NCI-H460 (cell line): ENCODE measurements at places on chromosomes 3 and 15. TPM values are rescaled to one million over a fixed set of nuclear protein-coding genes. Genes with fewer than 3 reads are reported as not detected.

SLC22A13 gene
- total RNA-seq = 0.17 and 0.40 TPM in 2 replicates

SLITRK3 gene
- total RNA-seq = not detected in 2 replicates

PTH1R gene
- total RNA-seq = 0.20 and 0.30 TPM in 2 replicates

DNA sequence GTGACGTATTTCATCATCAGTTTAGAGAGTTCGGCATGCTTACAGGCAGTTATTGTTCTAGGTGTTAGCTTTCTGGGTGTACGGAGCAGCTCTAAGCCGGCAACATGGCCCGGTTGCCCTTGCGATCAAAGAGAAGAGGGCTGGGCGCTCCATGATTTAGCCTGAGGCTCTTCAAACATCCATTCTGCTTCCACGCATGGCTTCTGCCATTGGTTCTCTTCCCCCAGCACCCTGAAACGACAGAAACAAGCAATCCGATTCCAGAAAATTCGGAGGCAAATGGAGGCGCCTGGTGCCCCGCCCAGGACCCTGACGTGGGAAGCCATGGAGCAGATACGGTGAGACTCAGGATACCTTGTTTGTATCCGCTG lies 574 bp downstream of the NGRN start:
- no peak for DNase-seq

- no peak for DNase-seq
Measured at GRCh38 chr15:85477061-85477460, 96.7 kb downstream of the AKAP13 start.

GRCh38 chr3:140128217-140128616 lies 193.2 kb downstream of the CLSTN2 start:
- DNase-seq = no peak

GRCh38 chr3:63500196-63500595 lies 152.3 kb upstream of the SNTN start:
- DNase-seq = no peak

GRCh38 chr15:92402751-92403150 lies 9.1 kb downstream of the ST8SIA2 start:
- DNase-seq = no peak
